NK-92 treated with Interleukin-12 subunit alpha and Interleukin-12 subunit beta, amount 100 ng/mL, for 24 hours (cell line): ENCODE measurements at places on chromosomes 16 and 17.
A peak's percentile ranks its signal among the peaks of the same experiment; 100 is the strongest.

DNA sequence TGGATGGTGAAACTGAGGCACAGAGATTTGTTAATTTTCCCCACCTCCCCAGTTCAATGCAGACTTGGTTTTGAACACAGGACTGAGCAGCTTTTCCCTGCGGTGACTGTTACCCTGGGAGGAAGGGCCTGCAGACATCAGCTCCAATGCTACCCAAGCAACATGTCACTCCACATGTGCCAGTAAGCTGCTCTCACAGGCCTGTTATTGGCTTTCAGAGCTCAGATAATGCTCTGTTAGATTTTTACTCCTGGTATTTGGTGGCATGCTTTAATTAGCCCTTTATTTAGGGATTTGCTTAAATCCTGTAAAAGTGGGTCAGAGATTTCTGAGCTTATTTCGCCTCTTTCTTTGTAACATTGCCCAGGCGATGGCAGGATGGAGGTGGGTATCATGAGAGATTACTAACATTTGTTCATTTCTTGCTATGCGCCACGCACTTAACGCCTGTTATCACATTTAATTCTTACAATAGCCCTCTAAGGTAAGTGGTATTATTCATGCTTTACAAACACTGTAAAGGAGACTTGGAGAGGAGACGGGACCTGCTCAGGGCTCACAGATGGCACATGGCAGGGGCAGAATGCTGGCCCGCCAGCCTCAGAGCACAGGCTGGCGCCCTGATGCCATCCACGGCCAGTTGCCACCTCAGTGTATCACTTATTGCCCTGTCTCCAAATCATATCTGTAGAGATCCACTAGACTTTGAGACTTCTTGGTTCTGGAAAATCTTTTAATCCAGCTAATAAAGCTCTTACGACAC is 84.0 kb upstream of the CACNG5 start:
- no peak for DNase-seq

- no peak for DNase-seq
Measured at GRCh38 chr17:39487946-39488345, 26.7 kb downstream of the CDK12 start.

GRCh38 chr16:88327561-88328312 is 55.0 kb upstream of the ZNF469 start:
- DNase-seq = no peak

DNA sequence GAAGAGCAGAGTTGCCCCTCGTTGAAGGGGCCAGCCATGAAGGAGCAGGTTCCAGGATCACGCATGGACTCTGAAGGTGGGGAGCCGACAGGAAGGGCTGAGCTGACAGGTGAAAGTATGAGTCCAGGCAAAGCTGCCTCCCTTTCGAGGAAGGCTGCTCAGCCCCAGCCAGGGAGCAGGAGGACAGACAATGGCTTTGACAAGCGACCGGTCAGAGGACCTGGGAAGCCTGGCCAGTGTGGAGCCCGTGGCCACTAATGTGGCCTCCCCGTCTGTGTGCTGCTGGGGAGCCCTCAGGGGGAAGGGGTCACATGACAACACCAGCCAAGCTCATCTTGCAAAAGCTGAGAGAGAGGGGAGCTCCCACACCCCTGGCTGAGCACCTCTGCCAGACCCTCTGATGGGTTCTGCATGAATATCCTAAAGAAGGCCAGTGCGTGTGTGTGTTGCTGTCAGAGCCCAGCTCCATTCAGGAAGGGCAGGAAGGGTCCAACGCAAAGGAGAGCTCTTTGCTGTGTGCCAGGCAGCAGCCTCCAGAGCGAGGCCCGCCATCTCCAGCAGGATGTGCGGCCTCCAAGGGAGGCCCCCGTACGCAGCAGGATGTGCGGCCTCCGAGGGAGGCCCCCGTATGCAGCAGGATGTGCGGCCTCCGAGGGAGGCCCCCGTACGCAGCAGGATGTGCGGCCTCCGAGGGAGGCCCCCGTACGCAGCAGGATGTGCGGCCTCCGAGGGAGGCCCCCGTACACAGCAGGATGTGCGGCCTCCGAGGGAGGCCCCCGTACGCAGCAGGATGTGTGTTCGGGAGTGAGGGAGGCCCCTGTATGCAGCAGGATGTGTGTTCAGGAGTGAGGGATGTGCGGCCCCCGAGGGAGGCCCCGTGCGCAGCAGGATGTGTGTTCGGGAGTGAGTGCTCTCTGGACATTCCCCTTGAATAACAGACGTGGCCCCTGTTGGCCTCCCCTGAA is 102.1 kb upstream of the CHMP6 start:
- DNase-seq = no peak

DNA sequence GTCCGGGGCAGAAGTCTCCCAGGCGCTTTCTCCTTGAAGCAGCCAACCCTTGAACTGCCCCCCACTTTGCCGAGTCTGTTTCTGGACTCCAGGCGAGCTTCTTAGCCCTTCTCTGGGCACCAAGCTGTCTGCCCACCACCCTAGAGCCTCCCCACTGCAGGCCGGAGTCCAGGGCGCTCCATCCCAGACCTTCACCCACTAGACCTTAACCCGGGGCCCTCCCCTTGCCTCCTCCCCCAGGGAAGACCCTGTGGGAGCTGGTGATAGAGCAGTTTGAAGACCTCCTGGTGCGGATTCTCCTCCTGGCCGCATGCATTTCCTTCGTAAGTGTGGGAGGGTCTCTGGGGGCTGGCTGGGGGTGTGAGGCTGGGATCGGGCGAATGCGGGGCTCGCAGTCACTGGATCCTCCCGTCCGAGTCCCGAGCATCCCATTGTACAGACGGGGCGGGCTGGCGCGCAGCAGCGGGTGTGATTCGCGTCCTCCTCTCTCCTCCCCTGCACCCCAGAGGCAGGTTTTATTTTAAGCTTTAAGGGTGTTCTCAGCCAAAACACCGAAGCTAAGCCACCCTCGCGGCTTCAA is 1.1 kb downstream of the ATP2A1 start:
- no peak for DNase-seq

DNA sequence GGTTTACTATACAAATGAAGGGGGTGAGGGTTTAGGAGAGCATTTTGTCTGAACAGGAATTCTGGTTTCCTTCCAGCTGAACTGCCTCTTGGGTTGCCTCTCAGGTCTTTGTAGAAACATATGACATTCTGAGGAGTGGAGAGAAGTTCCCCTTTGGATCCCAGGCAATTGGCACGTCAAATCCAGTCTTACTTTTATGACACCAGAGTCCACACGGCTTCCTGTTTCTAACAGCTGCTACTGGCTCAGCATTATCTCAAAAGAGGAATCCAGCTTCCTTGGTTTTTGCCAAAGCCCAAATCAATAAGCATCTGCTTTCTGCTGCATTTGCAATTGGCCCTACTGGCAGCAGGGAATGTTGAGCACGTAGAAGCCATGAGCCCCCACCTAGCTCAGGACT is 97.6 kb upstream of the FAM20A start:
- no peak for DNase-seq

DNA sequence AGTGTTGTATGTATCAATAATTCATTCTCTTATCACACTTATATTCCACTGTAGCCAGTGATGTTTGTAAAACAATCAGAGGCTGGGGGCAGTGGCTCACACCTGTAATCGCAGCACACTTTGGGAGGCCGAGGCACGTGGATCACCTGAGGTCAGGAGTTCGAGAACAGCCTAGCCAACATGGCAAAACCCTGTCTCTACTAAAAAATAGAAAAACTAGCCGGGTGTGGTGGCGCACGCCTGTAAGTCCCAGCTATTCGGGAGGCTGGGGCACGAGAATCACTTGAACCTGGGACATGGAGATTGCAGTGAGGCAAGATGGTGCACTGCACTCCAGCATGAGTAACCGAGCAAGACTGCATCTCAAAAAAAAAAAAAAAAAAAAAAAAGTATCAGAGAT is 217.0 kb downstream of the CPPED1 start:
- DNase-seq = no peak

GRCh38 chr16:23501291-23501690 is 9.0 kb downstream of the GGA2 start:
- no peak for DNase-seq

DNA sequence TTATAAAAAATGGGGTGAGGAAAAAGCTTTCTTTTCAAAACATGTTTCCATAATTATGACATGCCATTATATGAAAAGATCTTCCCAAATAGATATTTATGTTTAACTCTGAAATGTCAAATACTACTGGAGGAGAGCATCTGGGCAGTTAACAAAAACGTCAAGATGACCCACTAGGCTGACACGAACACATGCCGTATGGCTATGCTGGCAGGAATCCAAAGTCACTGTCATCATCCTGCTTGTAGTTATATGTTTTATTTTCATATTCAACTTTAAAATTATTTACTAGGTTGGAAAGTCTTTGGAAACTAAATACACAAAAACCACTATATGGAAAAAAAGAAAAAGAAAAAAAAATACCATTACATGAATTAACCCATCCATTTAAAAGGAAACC is 27.3 kb downstream of the ANKFY1 start:
- no peak for DNase-seq

- DNase-seq = no peak
Measured at GRCh38 chr16:54998834-54999233, 68.2 kb downstream of the IRX5 start.

DNA sequence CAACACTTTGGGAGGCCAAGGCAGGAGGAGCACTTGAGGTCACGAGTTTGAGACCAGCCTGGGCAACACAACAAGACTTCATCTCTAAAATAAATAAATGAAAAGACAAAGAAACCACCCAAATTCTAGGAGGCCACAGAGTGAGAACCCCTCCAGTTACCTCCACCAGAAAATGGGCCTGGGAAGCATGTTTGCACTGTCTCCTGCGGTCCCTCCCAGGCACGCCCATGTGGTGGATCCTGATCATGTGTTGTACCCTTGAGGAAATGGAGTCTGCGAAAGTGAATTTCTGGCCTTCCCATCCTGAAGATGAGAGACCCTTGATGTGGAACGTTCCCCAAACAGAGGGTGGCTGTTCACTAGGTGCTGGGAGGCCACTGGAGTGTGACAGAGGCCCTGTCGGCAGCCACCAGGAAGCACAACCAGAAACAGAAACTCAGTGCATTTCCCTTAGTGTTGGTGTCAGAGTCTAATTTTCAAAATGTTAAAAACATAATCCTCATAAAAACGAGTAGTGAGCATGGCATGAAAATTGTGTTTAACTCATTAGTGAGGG is 19.2 kb upstream of the USP22 start:
- DNase-seq = no peak

DNA sequence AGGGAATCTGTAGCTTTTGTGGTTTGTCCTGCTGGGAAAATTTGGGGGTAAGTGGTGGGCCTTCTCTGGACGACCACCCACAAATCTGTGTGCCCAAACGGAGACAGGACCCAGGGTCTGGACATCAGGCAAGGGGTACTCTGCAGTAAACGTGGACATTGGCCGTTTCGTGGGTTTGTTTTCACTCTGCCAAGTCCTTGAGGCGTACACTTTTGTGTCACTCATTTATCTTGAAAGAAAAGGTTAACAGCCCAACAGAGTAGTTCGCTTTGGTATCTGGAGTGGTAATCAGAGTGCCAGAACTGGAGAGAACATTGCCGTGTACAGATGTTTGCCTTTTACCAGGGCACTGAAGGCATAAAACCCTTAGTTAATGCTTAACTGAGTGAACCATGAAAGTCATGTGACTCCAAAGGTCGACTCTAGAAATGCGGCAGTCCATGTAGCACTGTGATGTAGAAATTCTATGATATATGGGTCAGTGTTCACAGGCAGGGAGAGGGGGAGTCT is 15.4 kb downstream of the NAA60 start:
- DNase-seq = no peak

- DNase-seq = no peak
Measured at GRCh38 chr16:53084141-53084541, 29.4 kb downstream of the CHD9 start.

DNA sequence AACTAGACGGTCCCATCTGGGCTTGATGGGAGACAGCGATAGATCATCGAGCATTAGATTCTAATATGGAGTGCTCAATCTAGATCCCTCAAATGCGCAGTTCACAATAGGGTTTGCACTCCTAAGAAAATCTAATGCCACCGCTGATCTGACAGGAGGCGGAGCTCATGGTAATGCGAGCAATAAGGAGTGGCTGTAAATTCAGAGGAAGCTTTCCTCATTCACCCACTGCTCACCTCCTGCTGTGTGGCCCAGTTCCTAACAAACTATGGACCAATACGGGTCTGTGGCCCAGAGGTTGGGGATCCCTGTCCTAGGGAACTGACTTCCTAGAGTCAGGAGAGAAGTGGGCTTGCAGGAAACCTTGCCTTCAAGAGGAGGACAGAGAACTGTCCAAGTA is 25.2 kb upstream of the AMZ2 start:
- DNase-seq = no peak

GRCh38 chr16:15548482-15548891 is 94.5 kb downstream of the MARF1 start:
- DNase-seq = no peak

- DNase-seq = peak; percentile 38
Measured at GRCh38 chr16:57689762-57690558, 4.6 kb upstream of the DRC7 start.

DNA sequence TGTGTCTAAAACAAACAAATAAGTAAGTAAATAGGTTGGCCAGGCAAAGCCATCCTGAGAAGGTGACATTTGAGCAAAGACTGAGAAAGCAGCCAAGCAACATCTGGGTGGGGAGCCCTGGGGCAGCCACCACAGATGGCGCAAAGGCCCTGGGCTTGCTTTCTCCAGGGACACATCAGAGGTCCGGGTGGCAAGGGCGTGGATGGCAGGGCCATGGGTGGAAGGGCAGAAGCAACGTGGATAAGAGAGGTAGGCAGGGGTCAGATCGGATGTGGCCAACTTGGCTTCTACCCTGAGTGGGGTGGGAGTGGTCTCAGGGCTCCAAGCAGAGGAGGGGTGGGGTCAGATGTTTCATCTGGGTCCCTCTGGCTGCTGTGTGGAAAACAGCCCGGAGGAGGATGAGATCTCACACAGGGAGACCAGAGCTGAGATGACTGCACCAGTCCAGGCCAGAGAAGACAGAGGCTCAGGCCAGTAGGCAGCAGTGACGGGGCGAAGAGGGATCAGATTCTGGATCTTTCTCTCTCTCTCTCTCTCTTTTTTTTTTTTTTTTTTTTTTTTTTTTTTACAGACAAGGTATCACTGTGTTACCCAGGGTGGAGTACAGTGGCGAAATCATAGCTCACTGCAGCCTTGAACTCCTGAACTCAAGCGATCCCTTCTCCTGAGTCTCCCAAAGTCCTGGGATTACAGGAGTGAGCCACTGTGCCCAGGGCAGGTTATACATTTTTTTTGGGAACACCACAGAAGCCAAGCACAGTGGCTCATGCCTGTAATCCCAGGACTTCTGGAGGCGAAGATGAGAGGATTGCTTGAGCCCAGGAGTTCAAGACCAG is 6.1 kb upstream of the SPN start:
- DNase-seq = no peak

- peak; percentile 60 for DNase-seq
Measured at GRCh38 chr17:48055531-48056245, 7.5 kb downstream of the NFE2L1 start.

DNA sequence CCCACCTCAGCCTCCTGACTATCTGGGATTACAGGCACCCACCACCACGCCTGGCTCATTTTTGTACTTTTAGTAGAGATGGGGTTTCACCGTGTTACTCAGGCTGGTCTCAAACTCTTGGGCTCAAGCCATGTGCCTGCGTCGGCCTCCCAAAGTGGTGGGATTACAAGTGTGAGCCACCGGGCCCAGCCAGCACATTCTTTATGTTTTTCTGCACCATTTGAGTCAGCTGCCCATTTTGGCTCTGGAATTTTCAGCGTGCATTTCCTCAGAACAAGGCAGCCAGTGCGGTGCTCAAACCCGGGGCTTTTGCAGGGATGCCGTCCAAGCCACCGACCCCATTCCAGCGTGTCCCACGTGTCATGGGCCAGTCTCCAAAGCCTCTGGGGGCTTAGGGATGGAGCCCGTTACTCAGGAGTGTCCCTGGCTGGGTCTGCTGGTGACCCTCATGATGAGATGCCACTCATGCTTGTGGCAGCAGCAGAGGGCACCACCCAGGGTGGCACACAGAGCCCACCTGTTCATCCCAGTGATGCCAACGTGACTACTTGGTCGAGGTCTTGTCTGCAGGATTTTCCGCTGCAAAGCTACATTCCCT is 3.7 kb upstream of the RAB40C start:
- DNase-seq = no peak
